ENCODE measurements at places on chromosomes 6 and 20.
A peak's percentile ranks its signal among the peaks of the same experiment; 100 is the strongest.

GRCh38 chr6:41503827-41504465 is 42.2 kb upstream of the FOXP4 start:
- DNase-seq, result no peak

DNA sequence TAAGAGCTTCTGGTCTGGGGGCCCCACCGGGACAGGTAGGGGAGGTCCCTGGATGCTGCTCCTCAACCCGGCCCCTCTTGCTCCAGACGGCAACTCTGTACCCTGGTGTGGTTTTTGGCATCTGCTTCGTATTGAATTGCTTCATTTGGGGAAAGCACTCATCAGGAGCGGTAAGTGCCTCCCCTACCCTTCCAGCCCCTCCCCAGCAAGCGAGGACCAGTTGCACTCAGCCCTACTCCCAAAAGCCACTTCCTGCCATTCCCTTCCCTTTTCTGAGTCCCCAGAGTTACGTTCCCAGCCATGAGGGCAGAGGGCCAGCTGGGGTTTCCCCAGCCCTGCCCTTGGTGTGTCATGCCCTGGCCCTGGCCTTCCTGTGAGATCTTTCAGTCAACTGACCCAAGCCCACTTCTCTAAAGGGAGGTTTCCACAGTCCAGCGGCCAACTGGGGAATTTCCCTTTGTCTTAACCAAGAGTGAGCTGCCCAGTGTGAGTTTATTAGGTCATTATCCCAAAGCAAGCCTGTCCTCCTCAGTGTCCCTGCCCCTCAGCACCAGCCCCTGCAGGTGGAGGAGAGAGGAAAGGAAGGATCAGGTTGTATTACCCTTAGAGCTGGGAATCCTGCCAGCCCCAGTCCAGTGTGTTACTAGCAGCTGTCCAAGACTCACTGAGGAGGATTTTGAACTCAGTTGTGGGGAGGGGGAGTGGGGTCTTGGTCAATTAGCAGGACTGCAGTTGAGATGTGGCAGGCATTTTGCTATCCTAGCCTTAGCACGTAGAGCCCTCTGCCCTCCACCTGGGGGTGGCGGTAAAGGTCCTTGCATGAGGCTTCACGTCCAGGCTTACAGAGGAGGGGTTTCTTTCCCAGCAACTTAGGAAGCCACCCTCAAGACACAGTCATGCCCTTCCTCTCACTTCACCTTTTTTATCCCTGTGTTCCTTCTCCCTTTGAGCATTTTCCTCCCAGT is 45.8 kb downstream of the TM9SF4 start:
- no peak for DNase-seq

DNA sequence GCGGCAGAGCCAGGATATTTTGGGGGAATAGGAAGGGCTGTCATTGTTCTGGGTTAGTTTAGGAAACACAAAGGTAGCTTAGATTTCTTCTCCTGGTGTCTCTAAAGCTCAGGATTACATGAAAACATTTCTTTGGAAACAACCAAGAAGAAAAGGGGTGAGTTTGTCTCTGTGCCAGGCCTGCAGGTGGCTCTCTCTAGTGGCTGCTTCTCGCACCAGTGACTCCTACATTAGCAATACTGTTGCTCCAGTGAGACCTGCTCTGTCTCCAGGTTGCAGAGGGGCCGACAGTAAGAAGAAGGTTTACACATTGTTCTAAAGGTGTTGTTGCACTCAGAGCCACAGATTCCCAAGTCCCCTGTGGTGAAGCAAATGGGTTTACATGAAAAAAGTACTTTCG is 104.6 kb upstream of the GLP1R start:
- DNase-seq, result no peak

DNA sequence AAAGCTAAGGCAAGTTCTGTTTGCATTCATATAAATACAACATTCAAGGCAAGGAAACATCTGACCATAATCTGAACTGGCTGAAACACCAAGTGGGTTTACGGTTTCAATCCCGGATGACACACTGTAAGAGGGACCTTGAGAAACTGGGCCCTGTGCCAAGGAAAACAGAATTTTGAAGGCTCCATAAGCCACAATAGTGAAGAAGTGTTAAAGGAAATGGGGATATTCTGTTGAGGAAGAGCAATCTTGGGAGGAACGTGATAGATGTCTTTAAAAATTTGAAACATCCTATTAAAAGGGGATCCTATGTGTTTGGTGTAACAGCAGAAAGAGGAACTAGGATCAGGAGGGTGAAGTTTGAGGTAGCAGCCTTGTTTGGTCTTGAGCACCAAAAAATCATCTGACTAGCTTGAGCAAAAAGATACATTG is 82.4 kb upstream of the TAB2 start:
- DNase-seq, result no peak

DNA sequence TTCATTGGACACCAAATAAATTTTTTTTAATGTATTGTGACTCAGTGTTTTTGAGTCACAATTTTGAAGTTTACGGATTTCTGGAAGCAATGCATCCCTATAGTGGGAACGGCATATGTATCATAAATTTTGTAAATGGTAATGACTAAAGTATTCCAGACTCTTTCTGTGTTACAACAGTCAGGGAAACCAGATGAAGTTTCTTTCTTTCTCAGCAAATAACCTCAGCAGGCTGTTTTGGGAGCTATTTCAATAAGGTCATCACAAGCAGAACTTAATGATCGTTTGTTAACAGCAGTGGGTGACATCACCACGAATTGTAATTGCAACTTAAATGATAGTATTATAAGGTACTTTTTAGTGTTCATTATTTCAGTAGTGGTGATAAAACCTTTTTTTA is 52.0 kb downstream of the HIVEP1 start:
- no peak for DNase-seq

DNA sequence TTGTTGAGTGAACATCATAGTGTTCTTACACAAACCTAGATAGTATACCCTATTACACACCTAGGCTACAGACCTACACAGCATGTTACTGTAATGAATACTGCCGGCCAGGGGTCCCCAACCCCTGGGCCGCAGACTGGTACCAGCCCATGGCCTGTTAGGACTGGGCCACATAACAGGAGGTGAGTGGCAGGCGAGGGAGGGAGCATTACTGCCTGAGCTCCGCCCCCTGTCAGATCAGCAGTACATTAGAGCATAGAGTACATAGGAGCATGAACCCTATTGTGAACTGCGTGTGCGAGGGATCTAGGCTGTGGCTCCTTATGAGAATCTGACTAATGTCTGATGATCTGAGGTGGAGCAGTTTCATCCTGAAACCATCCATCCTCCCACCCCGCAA is 126.3 kb downstream of the PRND start:
- DNase-seq, result no peak

DNA sequence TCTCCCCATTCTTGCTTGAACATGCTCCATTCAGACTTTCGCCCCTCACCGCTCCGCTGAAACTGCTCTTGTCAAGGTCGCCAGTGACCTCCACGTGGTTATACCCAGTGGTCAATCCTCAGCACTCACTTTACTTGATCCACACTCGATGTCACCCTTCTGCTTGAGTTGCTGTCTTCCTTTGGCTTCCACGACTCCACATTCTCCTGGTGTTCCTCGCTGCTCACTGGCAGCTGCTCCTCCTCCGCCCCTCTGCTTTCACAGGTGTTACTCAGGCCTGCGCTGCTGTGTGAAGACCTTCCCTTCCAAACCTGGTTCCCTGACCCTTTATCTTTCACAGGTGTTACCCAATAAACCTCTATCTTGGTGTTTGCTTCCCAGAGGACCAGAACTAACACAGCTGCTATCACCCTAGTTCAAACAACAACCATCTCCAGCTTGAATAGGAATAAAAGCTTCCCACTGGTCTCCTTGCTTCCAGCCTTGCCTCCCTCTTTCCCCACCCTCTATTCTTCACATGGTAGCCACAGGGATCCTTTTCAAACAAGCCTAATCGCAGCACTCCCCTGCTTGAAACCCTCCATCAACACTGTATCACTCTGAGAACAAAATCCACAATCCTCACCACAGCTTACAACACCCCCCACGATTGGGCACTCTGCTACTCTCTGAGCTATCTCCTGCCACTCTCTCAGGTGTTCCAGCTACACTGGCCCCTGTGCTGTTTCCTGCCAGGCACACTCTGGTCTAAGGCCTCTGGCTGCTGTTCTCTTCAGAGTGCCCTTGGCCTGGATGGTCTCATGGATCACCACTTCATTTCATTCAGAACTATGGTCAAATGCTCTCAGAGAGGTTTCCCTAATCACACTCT is 10.7 kb downstream of the PPIL1 start:
- no peak for DNase-seq

- no peak for DNase-seq
These were observed 55.8 kb downstream of the LYRM2 start for GRCh38 chr6:89582669-89583325.

DNA sequence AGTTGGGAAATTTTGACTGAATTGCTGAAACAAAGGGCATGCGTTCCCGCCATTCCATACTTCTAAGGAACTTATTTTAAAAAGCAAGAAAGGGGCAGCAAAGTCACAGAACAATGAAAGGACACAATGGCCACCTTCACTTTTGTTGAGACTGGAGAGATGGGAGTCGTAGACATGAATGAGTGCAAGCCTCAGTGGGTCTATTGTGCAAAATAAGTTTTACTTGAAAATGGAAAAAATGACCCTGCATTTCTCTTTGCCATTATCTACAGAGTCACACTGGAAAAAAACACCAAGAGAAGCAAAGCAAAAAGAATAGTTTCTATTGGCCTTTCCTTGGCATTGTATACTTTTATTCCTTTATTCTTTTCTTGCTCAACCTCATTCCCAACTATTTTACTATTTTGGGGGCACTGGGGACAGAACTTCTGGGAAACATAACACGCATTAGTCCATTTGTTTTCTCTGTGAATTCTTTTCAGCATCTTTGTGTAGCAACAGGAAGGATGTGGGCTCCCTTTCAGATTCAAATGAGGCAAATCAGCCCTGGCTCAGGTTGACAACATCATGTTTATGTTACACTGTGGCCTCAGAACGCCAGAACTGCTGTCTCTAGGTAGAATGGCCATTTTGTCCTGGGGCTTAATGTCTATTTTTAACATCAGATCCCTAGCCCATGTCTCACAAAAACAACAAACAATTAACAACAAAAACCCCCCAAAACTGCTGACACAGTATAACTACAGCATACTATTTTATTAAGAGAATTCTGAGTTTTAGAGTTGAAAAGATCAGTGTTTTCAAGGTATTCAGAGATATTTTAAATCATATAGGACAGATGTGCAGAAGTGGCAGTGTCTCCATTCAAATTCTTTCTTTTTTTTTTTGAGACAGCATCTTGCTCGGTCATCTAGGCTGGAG is 122.2 kb downstream of the FYN start:
- DNase-seq, result peak; percentile 77

DNA sequence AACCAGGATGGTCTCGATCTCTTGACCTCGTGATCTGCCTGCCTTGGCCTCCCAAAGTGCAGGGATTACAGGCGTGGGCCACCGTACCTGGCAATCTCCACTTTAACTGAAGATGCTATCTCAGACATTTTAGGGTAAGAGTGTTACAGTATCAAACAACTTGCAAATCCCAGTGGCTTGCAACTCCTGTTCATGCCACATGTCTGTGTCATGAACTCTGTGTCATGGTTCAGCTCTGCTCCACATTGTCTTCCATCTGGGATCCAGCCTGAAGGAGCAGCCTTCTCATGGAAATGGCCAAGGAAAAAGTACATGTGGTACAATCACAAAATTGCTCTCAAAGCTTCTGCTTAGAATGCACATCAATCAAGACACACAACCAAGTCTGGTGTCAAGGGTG is 114.9 kb downstream of the MAP3K5 start:
- DNase-seq, result no peak

DNA sequence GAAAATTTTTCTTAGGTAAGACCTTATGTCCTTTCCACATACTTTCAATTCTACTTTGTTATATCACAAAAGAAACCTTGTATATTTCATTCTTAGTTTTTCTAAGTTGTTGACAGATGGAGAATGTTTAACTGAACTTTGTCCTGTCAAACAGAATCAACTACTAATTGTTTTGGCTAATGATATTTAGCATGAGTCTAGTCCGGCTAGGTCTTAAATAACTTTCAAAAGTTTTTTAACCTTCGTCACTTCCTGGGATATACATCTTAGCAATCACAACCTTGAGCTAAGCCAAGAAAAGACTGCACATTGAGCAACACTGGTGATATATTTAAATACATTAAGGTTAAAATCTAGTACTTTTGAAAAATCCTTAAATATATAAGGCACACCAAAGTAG is 62.9 kb upstream of the RUNX2 start:
- no peak for DNase-seq

DNA sequence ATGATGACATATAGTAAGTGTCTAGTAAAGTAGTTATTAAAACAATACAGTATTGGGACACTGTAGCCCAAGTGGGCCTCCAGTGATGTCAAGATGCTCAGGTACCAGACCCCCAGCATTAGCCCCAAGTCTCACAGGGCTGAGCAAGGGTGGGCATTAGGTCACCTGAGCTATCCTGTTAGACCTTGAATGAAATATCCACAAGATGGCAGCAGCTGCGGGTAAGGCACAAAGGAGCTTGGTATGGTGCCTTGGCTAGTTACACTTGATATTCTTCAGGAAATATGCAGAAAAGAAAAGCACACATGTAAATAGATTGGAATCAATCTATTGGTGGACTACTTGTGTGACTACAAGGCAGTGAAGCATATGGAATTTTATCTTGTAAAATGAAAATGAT is 701.8 kb upstream of the ADGRB3 start:
- no peak for DNase-seq

DNA sequence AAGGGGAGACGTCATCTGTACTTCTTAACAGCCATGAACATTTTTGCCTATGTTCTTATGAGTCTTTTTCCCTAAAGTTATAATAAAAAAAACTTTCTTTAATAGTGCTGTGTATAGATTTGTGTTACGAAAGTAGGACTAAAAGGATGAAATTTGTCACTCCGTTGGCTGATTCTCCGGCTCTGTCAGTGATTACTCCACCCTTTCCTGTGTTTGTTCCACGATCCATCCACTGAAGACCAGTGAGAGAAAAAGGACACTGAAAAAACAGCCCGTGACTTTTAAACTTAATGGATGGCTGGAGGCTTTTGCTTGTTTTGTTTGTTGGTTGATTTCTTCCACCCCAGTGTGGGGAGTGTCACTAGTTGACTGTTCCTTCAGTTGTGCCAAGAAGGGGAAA is 232.0 kb upstream of the NOX3 start:
- no peak for DNase-seq

DNA sequence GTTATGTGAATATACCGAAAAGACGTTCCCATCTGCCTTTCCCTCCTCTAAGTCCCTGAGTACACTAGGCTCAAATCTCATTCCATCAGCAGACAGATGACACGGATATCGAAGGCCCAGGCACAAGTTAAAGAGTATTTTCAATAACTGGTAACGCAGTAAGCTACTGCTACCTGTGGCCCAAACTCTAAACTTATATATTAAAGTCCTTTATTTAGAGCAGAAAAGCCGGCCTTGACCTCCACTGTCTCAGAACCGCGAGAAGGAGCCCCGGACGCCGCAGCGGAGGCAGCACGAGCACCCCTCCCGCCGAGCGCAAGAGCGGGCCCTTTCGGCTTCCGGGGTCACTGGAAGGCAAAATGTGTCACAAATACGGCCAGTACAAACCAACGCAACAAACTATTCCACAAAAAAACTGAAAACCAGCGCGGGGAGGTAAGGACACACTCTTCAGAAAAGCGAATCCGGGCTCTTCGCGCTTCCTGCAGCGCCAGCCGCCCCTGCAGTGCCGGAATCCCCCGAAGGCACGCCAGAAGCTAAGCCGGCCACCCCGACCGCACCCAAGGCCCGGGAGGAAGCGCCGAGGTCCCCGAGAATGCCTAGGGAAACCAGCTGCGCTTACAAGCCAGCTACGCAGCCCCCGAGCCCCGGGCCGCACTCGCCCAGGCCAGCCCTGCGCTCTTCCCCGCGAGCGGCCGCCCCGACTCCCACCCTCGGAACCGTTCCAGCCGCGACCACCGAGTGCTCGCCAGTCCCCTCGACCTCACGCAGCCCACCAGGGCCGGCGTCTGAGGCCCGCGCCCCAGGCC is 681 bp downstream of the DIDO1 start:
- no peak for DNase-seq

- DNase-seq, result no peak
These were observed 93.2 kb downstream of the FOXO3 start for GRCh38 chr6:108653949-108654348.
